ENCODE measurements at places on chromosomes 12 and 14.

- no peak for DNase-seq
These were observed 205.6 kb upstream of the RGS6 start for GRCh38 chr14:71726580-71727021.

- no peak for DNase-seq
These were observed 33.4 kb upstream of the TXNRD1 start for GRCh38 chr12:104182144-104182543.

DNA sequence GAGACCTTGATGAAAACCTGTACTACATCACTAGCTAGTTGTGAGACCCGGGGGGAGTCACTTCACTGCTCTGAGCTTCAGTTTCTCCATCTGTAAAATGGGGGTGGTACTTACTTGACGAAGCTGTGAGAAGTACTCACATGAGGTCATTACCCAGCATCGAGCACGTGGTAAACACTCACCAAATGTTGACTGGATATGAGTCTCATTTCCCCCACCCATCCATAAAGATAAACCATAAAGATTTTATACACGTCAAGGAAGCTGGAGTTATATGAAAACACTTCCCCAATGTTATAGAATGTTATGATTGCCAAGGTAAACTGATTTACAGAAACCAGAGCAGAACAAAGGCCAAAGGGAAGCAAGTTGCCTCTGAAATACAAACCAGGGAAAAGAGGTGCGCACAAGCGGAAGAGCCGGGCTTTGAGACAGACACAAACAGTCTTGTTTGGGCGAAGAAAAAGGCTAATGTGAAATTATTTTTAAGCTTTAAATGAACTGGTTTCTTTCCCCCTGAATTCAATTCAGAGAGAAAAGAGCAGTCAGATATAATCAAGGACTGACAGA lies 536.8 kb downstream of the MED13L start:
- DNase-seq, result no peak

GRCh38 chr12:30794020-30794419 lies 39.3 kb upstream of the CAPRIN2 start:
- DNase-seq, result no peak

GRCh38 chr12:116577154-116577561 lies 18.0 kb downstream of the MAP1LC3B2 start:
- DNase-seq, result no peak

DNA sequence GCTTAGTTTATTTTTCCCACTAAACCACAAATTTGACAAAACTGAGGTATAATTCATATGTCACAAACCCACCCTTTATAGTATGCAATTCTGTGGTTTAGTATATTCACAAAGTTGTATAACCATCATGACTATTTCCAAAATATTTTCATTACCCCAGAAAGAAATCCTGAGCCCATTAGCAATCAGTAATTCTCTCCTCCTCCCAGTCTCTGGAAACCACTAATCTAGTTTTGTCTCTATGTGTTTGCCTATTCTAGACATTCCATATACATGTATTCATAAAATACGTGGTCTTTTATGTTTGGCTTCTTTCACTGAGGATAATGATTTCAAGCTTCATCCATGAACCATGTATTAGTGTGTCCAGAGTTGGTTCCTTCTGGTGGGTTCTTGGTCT lies 267.6 kb downstream of the AEBP2 start:
- no peak for DNase-seq

GRCh38 chr12:107335802-107336570 lies 242.6 kb upstream of the CRY1 start:
- DNase-seq, result no peak

- no peak for DNase-seq
These were observed 62.4 kb downstream of the SLC15A4 start for GRCh38 chr12:128761379-128761790.

DNA sequence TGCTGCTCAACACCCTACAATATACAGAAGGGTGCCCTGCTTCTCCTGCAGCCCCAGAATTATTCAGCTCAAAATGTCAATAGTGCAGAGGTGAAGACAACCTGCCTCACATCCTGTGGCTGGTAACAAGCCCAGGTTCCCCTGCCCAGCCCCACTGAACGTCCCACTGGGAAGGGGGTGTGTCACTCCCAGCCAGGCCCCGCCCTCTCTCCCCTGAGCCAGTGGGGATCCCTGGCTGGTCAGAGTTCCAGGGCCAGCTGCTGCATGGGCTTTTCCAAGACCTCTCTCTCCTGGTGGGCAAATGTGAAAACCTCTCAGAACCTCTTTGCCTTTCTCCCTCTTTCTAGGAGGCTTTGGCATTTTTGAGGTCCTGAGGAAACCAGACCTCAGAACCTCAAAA lies 13.7 kb upstream of the LHX5 start:
- DNase-seq, result no peak

- DNase-seq, result no peak
These were observed 96.2 kb upstream of the USP15 start for GRCh38 chr12:62164036-62164435.

GRCh38 chr14:62670526-62670925 lies 374.7 kb downstream of the KCNH5 start:
- DNase-seq, result no peak

- no peak for DNase-seq
These were observed 314 bp upstream of the HOTAIR start for GRCh38 chr12:53975064-53975471.

- no peak for DNase-seq
These were observed 32.5 kb downstream of the MMP17 start for GRCh38 chr12:131860472-131861260.

DNA sequence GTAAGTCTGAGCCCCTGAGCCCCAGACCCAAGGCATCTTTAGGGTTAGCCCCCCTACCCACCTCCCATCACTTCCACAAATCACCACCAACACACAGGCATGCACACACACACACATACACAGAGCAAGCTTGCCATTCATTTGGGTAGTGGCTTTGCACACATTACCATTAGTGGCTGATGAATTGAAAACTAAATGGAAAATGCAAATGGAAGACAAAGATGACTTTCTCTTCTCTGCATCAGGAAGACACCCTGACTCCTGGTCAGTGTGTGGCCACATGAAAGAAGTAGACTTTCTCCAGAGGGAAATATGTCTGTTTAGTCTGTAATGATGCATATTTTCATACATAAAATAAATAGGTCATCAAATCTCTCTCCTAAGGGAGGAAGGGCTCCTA lies 55.2 kb downstream of the CCDC60 start:
- DNase-seq, result no peak

GRCh38 chr12:57000393-57000792 lies 6.0 kb downstream of the ZBTB39 start:
- DNase-seq, result no peak

GRCh38 chr12:125873016-125873415 lies 807.8 kb downstream of the AACS start:
- DNase-seq, result no peak

DNA sequence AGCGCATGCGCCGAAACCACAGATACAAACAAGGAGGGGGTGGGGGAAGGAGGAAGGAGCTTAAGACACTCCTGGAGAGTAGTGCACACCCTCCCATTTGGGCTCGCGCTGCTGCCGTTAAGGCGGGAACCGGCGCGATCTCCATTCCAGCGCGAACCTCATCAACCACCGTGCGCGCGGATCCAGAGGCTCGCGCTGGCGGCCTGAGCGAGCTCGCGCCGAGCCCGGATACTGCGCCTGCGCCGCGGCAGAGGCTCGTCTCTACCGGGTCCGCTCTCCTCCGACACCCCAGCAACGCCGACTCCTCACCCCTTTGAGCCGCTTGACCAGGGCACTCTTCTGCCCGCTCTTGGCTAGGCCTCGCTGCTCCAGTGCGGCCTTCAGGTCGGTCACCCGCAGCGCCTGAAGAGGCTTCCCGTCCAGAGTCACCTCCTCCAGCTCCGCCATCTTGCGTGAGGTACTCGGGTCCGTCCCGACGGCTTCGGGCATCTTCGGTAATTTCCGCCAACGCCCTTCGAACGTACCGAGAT lies at the start of gene ACIN1:
Gene ACIN1, minus strand, starts transcription at position 471 of the 530 bp plus-strand sequence. Its CDS starts 24 bp downstream, at position 447.
- peak; percentile 64 for DNase-seq

- no peak for DNase-seq
These were observed 448.3 kb downstream of the PCNX1 start for GRCh38 chr14:71355324-71356201.

DNA sequence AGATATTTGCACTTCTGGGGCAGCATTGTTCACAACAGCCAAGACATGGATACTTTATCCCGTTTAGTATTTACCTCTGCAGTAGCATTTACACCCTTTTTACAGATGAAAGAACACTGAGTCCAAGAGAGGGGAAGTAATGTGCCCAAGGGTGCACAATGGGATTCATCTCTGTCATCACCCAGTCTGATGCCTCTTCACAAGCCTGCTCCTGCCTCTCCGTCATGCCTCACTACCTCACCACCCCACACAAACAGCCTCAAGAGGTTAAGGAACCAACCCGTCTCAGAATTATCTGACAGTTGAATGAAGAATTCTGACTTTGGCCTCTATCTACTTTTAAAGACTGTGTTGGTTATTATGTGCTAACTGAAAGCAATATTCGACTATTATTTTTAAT lies 368.4 kb downstream of the ATP23 start:
- no peak for DNase-seq

- DNase-seq, result peak; percentile 40
These were observed 16.3 kb downstream of the RAPGEF3 start for GRCh38 chr12:47742253-47742825.

GRCh38 chr12:2689393-2689792 lies 105.4 kb upstream of the FKBP4 start:
- DNase-seq, result no peak

GRCh38 chr12:51970904-51971646 lies 19.6 kb downstream of the ACVR1B start:
- peak; percentile 13 for DNase-seq

GRCh38 chr12:123896767-123897166 lies 75.9 kb downstream of the CCDC92 start:
- DNase-seq, result no peak

GRCh38 chr14:23409966-23410635 lies 2.0 kb upstream of the MYH6 start:
- DNase-seq, result no peak

DNA sequence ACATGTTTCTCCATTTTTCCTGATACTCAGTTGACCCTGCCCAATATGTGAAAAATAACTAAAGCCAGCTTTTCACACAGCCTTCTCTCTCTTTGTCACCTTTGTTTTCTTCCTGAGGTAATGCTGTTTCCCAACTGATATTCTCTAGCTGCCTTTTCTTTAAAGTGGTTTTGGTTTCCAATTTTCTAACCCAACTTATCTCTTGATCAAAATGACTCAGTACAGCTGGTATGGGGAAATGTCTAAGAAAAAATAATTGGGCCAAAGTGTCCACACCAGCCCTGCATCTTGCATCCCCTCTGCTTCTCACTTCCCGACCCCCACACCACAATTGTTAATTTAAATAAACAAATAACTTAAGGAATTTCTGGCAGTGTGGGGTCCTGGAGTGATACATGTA lies 193.8 kb downstream of the SYT1 start:
- no peak for DNase-seq
